ENCODE measurements at places on chromosomes 4 and X. TPM values are rescaled to one million over a fixed set of nuclear protein-coding genes. Genes with fewer than 3 reads are reported as not detected.

Gene MGAT4D
- total RNA-seq, result not detected

Gene STEEP1
- 21.1 TPM for total RNA-seq

Gene SSX2
- total RNA-seq, result not detected

Gene RAB33A
- total RNA-seq, result 36.1 TPM

Gene EGFL6
- total RNA-seq, result 1.3 TPM

Gene ASMT
- 8.9 TPM for total RNA-seq

Gene TMPRSS11A
- total RNA-seq, result not detected

Gene ZMAT1
- total RNA-seq, result 0.86 TPM

Gene TEX13D
- not detected for total RNA-seq

Gene NLGN4X
- not detected for total RNA-seq

Gene MAOA
- 20.4 TPM for total RNA-seq

Gene CXCL1
- total RNA-seq, result not detected

Gene STK32B
- not detected for total RNA-seq

Gene HAND2
- not detected for total RNA-seq

Gene JCHAIN
- not detected for total RNA-seq

Gene ZDHHC15
- 0.32 TPM for total RNA-seq

Gene CYBB
- 0.24 TPM for total RNA-seq

Gene NWD2
- not detected for total RNA-seq

Gene PAK3
- total RNA-seq, result 2.4 TPM

Gene MAGEB17
- total RNA-seq, result not detected

Gene PCDH18
- total RNA-seq, result not detected

Gene MND1
- total RNA-seq, result 13.1 TPM

Gene COL4A6
- total RNA-seq, result not detected

Gene NAA10
- total RNA-seq, result 146 TPM

Gene CSAG3
- total RNA-seq, result not detected

Gene ZAR1
- not detected for total RNA-seq

Gene GPR82
- total RNA-seq, result not detected

Gene CRMP1
- total RNA-seq, result not detected

Gene GYG2
- total RNA-seq, result not detected

Gene SPANXD
- not detected for total RNA-seq

Gene GLRB
- not detected for total RNA-seq

Gene SRPX
- 0.65 TPM for total RNA-seq

Gene SSX1
- total RNA-seq, result not detected

Gene F8A2
- total RNA-seq, result not detected

Gene SLC9B1
- 1.1 TPM for total RNA-seq

Gene PRSS12
- not detected for total RNA-seq

Gene NEXMIF
- 2.8 TPM for total RNA-seq

Gene YIPF6
- total RNA-seq, result 25.8 TPM

Gene ARHGEF6
- 56.8 TPM for total RNA-seq

Gene SSX3
- total RNA-seq, result not detected

Gene MAGEA1
- not detected for total RNA-seq

Gene MAML3
- total RNA-seq, result 1.3 TPM

Gene USP17L10
- total RNA-seq, result not detected

Gene TEX11
- not detected for total RNA-seq

Gene PNMA6F
- total RNA-seq, result not detected

Data from activated T-helper 17 cell treated with anti-CD3 and anti-CD28 coated beads, Interleukin-2, amount 50 U/mL, for 72 hours (primary cell).